ENCODE measurements at places on chromosomes 11 and 22.
A peak's percentile ranks its signal among the peaks of the same experiment; 100 is the strongest.

DNA sequence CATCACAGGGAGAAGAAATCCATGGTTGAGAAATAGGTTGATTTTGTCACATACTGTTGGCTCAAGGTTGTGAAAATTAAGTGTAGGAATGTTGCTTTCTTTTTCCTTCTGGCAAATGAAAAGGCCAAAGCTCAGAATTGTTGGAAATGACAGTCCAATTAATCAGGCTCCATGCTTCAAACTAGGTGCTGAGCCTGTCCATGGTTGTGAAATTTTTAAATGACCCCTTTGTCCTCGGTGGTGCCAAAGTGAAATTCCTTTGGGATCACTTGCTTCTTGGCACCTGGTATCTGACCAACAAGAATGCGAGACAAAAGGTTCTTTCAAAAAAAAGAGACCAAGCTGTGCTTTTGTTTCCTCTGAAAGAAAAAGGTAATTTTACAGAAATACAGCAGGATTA is 451.9 kb downstream of the ETS1 start:
- no peak for DNase-seq

GRCh38 chr11:83990160-83990733 is 704.1 kb upstream of the CCDC90B start:
- DNase-seq: no peak

- DNase-seq: no peak
Observed at GRCh38 chr11:68312780-68313573, 586 bp downstream of the LRP5 start.

GRCh38 chr11:59532620-59533019 is 21.3 kb downstream of the OR4D9 start:
- DNase-seq: no peak

DNA sequence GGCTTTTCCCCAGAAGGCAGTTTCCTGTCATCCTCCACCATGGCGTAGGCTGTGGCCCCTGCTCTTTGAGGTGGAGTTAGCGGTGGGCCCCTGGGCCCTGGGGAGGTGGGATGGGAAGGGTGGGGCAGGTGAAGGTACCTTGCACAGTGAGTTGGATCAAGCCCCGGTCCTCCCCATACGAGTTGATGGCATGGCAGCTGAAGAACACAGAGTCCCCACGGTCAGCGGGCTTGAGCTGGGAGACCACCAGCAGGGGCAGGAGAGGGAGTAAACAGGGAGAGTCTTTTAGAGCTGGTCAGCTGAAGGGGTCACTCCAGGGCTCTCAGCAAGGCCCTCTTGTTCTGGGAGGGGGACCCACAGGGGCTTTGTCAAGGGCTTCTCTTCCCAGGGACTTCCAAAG is 153.4 kb downstream of the CEP164 start:
- no peak for DNase-seq

DNA sequence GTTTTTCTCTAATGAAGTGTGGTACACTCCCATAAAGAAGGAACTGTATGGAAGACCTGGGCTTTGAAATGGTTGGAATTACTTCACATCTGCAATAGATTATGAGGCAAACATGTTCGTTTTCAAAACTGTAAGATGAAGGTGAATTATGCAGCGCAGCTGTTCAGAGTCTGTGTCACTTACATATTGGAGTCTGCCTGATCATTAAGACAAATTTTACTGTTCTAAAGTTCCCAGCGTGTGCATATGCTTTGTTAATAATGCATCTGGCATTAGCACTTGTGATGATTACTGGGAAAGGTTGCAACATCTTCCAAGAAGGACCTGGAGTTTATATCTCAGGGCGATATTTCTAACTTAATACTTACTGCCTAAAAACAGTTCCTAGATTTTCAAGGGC is 255.2 kb upstream of the ZC3H12C start:
- no peak for DNase-seq

- no peak for DNase-seq
Observed at GRCh38 chr11:132589791-132590190, 942.5 kb downstream of the OPCML start.

DNA sequence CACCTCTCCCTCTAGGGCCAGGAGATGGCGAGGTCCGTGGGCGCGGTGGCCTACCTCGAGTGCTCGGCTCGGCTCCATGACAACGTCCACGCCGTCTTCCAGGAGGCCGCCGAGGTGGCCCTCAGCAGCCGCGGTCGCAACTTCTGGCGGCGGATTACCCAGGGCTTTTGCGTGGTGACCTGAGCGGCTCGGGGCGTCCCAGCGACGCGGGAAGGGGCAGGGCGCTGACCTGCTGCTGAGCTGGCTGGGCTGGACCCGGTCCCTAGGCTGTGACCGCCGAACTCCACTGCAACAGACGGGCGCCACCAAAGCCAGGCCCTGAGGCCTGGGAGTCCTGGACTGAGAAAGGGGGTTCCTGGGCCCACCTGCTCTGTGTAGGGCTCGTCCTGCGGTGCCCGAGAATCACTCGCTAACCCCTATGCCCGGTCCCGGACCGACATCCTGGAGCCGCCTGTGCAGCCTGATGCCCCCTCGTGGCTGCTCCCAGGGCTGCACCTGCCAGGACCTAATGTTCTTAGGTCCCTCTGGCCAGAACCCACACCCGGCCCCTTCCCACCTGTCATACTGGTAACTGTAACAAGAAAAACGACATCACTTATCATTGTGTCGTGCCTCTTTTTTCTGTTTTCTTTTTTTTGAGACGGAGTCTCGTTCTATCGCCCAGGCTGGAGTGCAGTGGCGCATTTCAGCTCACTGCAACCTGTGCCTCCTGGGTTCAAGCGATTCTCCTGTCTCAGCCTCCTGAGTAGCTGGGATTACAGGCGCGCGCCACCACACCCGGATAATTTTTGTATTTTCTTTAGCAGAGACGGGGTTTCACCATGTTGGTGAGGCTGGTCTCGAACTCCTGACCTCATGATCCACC is 15.0 kb downstream of the RHOD start:
- peak; percentile 32 for DNase-seq

Measured in smooth muscle cell of the brain vasculature (primary cell).